ENCODE measurements at places on chromosomes 1 and 21.
A peak's percentile ranks its signal among the peaks of the same experiment; 100 is the strongest.

- DNase-seq: no peak
Measured at GRCh38 chr1:201740670-201741111, 88.3 kb upstream of the IPO9 start.

- no peak for DNase-seq
Measured at GRCh38 chr1:220809704-220810103, 23.0 kb downstream of the MTARC1 start.

- no peak for DNase-seq
Measured at GRCh38 chr1:35215346-35215745, 22.4 kb upstream of the SFPQ start.

GRCh38 chr1:54125386-54126070 is 27.3 kb downstream of the CDCP2 start:
- DNase-seq: no peak

DNA sequence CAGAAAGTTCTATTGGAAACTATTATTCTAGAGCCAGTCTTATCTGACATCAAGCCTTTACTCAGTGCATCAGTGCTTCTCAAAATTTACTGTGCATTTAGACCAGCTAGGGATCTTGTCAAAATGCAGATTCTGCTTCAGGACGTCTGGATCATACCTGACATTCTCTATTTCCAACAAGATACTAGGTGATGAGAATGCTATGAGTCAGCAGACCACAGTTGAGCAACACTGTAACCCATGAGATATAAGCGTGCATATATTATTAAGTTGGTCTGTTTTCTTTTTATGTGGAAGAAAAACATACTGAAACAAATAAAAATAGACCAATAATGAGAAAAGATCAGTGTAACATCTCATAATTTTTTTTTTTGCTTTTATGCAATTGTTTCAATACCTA is 40.4 kb upstream of the KCNH1 start:
- DNase-seq: no peak

DNA sequence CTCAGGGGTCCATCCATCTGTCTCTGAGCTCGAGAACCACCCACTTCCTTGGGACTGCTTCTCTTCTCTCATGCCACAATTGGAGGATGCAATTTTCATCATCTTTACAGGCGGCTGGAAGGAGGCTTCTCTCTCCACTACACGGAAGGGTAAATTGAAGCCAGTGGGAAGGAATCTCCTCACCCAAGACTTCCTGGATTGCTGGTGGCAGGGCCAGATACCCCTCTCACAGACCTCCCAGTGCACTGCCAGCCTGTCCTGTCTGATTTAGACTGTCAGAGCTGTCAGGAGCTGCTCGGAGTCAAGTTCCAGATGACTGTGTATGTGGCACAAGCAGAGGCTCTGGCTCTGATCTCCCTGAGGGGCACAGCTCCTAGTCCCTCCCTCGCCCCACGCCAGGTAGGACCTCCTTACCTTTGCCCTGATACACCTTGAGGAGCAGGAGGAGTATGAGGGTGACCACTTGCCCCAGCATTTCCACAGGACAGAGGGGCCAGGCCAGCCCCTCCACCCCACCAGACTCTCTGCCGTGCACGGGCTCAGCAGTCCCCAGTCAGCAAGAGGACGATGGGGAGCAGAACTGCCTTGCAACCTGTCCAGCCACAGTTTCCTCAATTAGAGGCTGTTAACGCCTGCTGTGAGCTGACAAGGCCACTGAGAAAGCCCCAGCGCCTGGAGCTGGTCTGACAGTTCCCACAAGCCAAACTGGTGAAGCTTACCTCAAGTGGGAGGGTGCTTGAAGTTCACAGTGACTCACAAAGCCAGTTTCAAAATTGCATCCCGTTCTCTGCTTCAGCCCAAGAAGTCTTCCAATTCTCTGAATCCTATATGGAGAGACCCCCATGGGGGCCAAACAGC is at the start of gene CD244:
Gene CD244, minus strand, starts transcription at position 685 of the 858 bp plus-strand sequence. Its CDS starts 210 bp downstream, at position 475.
- peak; percentile 26 for DNase-seq

DNA sequence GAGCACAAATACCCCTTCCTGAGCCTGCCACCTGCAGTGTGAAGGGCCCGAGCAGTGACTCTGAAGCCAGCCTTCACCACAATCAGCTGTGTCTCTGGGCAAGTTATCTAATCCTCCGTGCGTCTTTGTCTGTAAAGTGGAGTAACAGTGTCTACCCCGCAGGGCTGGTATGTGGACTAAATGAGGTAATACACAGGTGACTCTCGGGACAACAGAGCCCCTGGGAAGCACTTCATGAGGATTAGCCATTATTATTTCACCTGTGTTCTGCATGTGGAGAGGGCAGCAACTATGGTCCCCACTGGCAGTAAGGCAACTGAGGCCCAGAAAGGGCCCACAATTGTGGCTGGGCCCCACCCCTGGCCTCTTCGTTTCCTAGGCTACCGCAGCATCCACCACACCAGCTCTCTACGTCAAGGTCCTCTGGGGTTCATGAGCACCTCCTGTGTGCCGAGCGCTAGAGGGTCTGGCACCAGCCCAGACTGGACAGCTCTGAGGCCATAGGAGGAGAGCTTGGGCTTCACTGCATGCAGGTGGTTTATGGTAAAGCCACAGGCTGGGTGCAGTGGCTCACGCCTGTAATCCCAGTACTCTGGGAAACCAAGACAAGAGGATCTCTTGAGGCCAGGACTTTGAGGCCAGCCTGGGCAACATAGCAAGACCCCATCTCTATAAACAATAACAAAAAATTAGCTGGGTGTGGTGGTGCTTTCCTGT is 41.3 kb upstream of the LRP8 start:
- no peak for DNase-seq

DNA sequence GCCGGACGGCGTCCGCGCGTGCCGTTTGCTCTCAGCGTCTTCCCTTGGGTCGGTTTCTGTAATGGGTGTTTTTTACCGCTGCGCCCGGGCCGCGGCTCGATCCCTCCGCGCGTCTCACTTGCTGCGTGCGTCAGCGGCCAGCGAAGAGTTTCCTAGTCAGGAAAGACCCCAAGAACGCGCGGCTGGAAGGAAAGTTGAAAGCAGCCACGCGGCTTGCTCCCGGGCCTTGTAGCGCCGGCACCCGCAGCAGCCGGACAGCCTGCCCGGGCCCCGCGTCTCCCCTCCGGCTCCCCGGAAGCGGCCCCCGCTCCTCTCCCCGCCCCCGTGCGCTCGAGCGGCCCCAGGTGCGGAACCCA is 159.8 kb downstream of the RUNX1 start:
- no peak for DNase-seq

Measured in GM19239 (cell line).